GM12865 (cell line): ENCODE measurements at places on chromosomes 3 and 15.
A peak's percentile ranks its signal among the peaks of the same experiment; 100 is the strongest.

DNA sequence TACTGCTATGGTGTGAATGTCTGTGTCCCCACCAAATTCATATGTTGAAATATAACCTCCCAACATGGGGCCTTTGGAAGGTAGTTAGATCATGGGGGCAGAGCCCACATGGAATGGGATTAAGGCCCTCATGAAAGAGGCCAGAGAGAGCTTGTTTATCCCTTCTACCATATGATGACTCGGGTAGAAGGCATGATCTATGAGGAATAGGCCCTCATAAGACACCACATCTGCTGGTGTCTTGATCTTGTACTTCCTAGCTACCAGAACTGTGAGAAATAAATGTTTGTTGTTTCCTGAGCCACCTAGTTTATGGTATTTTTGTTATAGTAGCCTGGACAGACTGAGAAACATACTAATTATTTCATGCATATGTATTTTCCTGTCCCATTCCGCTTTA, 51.9 kb downstream of the WWTR1 start:
- no peak for DNase-seq

GRCh38 chr3:179000144-179000543, 71.5 kb downstream of the ZMAT3 start:
- DNase-seq: peak; percentile 56

DNA sequence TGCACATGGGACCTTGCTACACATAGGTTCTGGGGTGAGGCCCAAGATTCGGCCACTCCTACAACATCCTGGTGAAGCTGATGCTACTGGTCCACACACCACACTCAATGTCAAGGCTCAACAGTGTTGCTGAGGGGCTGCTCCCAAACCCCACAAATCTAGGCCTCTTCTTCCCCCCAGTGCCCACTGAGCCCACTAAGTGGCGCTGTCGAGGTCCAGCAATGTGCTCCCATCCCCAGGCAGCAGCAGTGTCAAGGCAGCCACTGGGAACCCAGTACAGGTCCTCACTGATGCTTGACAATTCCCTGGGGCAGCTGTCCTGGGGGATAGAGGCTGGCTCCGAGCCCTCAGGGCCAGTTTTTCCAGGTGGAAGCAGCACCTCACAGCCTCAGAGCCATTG, 21.5 kb downstream of the SCN5A start:
- DNase-seq: peak; percentile 30

- no peak for DNase-seq
Measured at GRCh38 chr15:63818629-63819028, 15.1 kb downstream of the HERC1 start.

GRCh38 chr3:184129012-184129411, 6.1 kb upstream of the EIF2B5 start:
- DNase-seq: peak; percentile 39

DNA sequence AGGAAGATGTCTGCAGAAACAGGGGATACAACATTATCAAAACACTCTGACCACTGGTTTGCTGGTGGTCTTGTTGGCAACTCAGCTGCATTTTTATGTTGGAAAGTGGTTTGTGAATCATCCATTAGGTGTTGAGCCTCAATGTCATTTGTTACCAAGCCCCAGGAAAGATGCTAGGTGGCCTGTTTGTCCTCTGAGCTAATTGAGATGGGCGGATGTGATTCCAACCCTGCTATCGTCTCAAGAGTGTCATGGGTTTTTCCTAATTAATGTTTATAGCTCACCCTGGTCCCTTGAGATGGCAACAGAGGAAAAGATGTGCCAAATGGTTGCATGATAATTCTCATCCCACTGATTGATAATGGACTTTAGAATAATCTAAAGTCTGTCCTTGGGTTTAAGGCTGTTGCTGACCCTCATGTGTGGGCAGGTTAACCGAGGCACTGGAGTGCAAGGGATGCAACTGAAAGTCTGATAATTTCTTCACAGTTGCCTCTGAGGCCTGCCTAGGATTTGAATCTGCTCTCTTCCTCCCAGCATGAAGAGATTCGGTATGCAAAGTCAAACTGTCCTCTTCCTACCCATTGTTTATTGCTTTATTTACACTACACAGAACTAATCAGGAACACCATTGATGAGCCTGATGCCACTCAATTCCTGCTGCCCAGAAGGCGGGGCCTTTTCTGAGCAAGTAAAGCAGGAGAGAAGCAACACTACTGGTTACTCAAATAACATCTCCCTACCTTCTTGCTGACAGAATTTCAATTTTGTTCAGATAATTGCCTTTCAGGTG, 166.2 kb upstream of the TBC1D5 start:
- no peak for DNase-seq

DNA sequence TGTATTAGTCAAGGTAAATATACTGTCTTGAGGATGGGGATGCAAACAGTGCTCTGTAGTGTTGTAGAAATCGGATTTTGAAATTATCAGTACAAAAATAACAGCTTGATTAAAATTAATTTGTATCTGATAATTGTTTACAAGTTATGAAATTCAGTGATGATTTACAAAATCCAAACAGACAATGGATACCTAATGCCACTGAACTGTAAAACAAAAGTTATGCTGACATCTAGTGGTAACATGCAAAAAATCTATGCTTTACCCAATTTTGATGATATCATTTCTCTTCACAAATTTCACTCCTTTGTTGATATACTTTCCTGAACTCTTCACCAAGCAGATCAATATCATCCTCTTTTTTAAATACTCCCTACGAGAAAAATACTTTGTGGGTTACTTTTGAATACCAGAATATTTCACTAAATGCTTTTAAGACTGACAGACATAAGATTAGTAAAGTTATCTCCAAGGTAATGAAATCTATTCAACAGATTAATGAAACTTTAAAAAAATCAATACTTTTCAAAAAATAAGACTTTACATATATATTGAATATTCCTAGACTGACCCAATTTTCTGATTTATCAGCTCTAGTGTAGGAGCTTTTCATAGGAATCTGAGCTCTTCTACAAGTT, 36.0 kb downstream of the MNS1 start:
- DNase-seq: peak; percentile 43
